SK-N-SH treated with all-trans-retinoic acid at 6 μM for 48 hours (cell line): ENCODE measurements at places on chromosomes 6 and 20.
A peak's percentile ranks its signal among the peaks of the same experiment; 100 is the strongest.

- ATAC-seq: peak; percentile 83
Measured at GRCh38 chr6:159989492-159990480, 20.9 kb downstream of the IGF2R start.

GRCh38 chr6:24205020-24205492 lies 79.0 kb downstream of the NRSN1 start:
- peak; percentile 72 for ATAC-seq

DNA sequence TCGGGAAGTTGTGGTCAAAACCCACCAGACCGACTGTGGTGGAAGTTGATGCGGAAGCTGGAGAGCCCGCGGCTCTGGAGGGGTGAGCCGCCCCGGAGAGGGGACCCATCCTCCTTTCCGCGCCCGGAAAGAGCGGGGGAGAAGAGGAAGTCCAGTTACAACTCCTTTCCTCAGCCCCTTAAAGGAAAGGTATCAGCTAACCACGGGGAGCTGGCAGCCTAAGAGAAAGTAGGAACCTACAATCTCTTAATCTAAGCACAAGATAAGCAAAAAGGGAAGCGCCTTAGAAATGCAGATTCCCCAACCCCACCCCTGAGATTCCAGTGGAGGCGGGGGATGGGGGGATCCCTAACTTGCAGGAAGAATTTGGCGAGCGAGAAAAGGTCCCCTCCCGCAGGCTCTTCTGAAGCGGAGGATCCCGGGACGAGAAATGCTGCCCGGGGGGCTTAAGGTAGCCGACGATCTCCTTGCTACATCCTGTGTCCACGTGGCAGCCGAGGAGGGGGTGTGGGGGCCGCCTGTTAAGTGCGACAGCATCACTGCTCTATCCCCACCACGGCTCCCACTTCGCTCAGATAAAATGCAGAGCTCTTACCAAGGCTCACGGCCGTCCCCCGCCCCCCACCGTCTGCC lies 87.5 kb downstream of the ZFP64 start:
- no peak for ATAC-seq

- ATAC-seq: peak; percentile 79
Measured at GRCh38 chr20:10433623-10434466, at the start of gene MKKS. Gene MKKS (minus strand): TSS chr20:10434222. CDS start chr20:10413514, 20,708 bp downstream.

DNA sequence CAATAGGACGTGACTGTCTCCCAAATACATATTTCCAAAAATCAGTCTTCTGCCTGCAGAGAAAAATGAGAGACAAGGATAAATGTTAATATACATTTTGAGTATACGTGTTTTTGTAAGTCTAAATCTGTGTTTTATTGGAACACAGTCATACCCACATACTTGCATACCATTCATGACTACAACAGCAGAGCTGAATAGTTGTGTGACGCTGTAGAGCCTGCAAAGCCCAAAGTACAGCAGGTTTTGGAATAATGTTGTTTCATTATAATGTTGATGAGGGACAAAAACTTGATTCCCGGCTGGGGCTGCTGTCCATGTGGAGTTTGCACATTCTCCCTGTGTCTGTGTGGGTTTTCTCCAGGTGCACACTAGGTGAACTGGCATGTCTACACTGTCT lies 23.8 kb upstream of the FBXO9 start:
- ATAC-seq: peak; percentile 60
